ENCODE measurements at places on chromosomes 6 and 20. TPM values are rescaled to one million over a fixed set of nuclear protein-coding genes. Genes with fewer than 3 reads are reported as not detected.

DNA sequence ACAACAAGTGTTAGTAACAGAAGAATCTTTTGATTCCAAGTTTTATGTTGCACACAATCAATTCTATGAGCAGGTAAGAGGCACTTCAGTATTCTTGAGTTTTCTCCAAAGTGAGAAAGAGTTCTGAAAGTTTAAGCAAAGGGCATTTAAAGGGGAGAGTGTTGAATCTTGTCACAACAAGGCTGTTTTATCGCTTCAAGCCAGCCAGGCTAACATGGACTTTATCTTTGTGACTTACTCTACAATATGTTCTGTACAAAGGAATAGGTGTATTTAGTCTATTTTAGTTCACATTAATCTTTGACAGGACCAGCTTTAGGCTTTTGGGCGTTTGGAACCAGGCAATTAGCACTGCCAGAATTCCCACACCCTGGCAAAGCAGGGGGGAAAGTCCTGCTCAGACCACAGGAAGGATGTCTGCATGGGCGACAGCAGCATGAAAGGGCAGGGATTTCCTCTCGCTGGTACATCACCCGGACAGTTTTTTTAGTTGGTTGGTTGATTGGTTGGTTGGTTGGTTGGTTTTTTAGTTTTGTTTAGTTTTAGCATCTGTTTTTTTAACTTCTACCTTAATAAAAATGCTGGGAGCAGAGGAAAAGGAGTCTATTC is 395.4 kb upstream of the SOX4 start:
- no peak for DNase-seq

GRCh38 chr20:39289831-39290230 is 327.7 kb downstream of the DHX35 start:
- DNase-seq = no peak

DNA sequence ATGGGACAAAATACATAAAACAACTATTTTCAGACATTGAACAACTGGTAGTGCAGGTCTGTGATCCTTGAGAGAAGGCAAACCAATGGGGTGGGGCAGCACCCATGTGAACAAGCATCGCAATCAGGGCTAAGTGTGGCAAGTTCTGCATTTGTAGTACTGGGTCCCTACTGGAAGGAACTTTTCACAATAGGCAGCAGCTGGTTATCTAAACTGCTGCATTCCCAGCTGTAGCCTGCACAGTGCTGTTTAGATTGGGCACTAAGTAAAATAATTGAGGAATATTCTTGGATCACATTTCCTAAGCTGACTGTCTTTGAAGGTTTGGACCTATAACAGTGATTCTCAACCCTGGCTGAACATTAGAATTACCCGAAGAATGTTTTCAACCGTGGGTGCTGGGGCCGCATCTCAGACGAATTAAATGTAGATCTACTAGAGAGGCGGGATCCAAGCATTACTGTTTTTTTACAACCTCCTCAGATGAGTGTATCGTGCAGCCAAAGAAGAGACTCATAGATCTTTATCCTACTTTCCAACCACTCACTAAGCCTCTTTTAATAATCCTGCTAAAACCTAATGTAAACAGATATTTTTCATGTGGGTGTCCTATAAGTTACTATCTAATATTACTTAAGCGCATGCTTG is 12.4 kb upstream of the MAP3K4 start:
- DNase-seq = no peak

Gene NKAIN2
- not detected for total RNA-seq

GRCh38 chr20:16158976-16159286 is 414.3 kb downstream of the KIF16B start:
- DNase-seq = no peak

Gene RIPPLY2
- not detected for total RNA-seq

DNA sequence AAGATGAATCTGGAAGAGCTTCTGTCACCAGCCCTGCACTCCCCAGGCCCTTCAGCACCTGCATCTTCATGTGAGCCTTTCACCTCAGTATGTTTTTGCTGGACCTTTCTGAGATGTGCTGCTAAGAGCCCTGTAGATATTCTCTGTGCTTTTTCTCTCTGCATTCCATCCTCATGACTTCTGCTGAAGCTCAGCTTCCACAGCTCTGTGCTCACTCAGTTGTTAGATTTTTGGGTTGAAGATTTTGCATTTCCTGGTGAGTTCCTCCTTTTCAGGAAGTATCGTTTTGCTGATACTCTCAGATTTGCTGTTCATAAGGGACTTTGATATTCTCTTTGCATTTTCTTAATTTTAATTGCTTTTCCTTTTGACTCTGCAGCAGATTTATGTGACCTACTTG is 18.3 kb downstream of the KIAA1586 start:
- no peak for DNase-seq

Gene RBPJL
- total RNA-seq = not detected

DNA sequence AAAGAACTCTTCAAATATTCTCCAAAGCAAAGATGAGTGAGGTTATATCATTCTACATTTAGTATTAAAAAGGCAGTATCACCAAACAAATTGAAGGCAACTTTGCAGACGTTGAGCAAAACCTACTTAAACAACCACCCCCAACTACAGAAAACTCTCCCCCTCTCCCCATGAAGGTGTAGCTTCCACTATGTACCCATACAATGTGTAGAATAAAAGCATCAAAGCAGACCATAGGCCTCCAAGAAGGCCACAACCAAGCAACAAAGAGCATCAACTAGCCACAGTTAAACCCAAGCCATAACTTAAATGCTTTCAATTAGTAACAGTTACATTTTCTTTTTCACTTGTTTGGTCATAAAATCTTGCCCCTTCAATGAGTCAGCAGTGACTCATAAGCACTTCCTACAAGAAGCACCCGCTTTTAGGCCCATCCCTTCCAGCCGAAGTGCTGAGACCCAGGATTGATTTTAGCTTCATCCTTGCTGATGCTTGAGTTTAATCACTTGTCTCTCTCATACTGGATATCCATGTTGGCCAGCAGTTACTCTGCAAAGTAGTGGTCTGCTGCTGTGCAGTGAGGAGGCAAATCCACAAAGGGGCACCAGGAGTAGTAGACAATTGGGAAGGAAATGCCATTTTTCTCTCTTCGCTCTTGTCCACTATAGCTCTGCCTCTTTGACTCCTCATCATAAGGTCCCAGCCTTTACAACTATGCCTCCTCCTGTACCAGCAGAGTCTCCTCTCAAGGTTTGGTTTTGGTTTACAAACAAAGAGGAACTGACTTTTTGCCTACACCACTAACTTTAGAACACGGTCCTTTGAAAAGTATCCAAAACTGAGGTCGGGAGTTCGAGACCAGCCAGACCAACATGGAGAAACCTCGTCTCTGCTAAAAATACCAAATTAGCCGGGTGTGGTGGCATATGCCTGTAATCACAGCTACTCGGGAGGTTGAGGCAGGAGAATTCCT is 8.4 kb upstream of the NUP153 start:
- no peak for DNase-seq

Gene EBF4
- total RNA-seq = 2.4 TPM

DNA sequence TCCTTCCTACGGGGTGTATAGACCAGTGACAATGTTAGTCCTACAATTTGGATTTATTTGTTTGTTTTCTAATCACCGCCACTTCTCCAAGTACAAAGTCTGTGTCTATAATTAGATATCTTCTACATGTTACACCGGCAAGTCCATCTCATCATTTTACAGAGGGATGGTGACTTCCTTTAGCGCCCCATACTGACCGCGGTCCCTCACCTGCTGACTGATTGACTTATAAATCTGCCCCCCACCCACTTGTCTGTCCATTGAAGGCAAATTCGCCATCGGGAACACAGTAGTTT is 8.9 kb upstream of the NR2E1 start:
- DNase-seq = no peak

Data from activated naive CD8-positive, alpha-beta T cell treated with anti-CD3 and anti-CD28 coated beads, Interleukin-2, amount 10 ng/mL, durations not matched to agents 7 days and 5 days (primary cell).